ENCODE measurements at places on chromosomes 1 and 21.

DNA sequence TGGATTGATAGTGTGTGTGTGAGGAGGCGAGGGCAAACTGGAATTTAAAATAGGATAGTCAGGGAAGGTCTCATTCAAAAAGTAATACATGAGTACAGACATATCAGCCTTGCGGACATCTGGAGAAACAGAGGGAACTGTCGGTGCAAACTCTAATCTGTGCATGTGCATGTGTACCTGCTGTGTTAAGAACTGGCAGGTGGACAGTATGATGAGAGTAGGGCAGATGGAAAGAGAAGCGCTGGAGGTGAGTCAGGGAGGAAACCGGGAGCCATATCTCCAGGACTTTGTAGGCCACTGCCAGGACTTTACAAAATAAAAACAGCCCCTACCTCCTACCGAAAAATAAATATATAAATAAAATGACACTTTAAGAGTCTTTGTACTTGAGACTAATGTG lies 31.3 kb upstream of the MYBPHL start:
- DNase-seq = no peak

GRCh38 chr1:240287722-240288121 lies 196.0 kb downstream of the FMN2 start:
- no peak for DNase-seq

GRCh38 chr21:36127250-36127904 lies 7.5 kb upstream of the CBR3 start:
- no peak for DNase-seq

- DNase-seq = no peak
Measured at GRCh38 chr21:39149882-39150281, 33.4 kb downstream of the PSMG1 start.

- no peak for DNase-seq
Measured at GRCh38 chr21:44751186-44751798, 39.9 kb upstream of the TSPEAR start.

- no peak for DNase-seq
Measured at GRCh38 chr1:11729498-11730428, 6.2 kb upstream of the AGTRAP start.

DNA sequence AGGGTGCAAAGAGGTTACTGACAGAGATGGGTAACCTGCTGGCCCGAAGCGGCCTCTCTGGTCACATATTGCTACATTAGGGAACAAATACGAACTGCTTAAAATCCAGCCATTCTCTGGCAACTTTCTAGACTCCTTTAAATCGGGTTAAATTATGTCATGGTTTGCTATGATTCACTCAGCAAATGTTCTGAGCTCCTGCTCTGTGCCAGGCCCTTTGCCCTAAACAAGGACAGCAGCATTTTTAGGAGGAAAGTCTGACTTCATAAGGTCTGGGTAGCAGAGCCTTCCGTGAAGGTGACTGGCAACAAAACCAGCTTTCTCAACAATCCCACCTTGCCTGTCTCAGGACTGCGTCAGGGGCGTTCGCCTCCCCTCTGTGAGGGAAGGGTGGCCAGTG lies 15.4 kb downstream of the ZP4 start:
- no peak for DNase-seq

- no peak for DNase-seq
Measured at GRCh38 chr21:23887725-23888306, 1719.5 kb downstream of the MRPL39 start.

DNA sequence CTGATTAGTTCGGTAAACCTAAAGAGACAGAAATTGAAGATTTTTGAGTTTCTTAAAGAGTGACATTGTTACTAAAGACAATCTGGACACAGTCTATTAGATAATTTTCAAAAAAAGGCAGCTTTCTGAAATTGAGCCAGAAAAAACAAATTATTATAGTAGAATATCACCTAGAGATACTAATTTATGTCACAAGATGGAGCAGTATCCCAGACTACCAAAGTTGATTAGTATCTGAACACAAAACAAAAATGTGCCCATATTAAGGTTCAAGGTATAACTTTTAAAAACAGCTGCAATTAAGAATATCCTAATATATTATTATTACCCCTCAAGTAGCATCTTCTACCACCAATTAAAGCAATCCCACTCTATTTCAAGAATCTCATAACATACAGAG lies 40.5 kb upstream of the SYT2 start:
- no peak for DNase-seq

DNA sequence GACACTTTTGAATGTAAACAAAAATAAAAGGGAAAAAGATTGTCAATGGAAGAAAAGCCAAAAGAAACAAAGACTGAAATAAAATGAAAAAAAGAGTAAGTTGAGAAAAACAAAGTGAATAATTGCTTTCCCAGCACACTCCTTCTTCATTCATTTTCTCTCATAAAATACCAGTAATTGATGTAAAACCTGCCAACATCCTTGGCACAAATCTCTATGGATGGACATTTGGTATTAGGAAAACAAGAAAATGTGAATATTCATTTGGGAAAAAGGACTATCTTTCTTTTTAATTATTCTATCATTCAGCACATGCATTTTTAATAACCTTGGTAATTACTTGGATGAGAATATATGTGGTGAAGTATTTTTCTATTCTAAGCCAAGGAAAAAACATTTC lies 204.4 kb upstream of the TNR start:
- no peak for DNase-seq

DNA sequence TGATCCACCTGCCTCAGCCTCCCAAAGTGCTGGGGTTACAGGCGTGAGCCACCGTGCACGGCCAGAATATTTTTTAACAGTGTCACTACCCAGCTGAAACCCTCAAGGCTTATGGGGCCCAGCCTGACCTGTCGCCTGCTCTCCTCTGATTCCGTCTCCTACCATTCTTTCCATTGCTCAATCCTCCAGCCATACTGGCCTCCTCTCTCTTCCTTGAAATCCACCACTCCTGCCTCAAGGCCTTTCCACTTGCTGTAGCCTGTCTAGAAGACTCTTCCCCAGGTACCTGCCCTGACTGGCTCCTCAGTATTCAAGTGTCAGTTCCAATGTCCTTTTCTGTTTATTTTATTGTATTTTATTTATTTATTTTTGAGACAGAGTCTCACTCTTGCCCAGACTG lies 53.9 kb downstream of the YARS1 start:
- DNase-seq = no peak

DNA sequence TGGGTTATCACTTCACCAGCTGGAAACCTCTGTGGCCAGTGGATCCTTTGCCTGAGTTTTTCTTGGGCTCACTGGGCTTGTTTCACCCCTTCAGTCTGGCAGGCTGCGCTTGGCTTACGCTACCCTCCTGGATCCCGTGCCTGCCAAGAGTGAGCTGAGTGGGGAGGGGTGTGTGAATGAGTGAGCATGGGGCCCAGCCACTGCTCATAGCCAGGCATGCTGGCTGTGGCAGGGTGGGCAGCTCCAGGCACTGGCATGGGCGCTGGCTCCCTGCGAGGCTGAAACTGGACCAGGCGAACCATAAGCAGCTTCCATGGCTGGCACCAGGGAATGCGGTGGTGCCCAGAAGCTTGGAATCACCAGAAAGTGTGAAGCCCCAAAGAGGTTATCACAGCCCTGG lies 19.8 kb upstream of the GBP3 start:
- DNase-seq = no peak

- no peak for DNase-seq
Measured at GRCh38 chr1:67831850-67832513, 1.3 kb downstream of the GNG12 start.

DNA sequence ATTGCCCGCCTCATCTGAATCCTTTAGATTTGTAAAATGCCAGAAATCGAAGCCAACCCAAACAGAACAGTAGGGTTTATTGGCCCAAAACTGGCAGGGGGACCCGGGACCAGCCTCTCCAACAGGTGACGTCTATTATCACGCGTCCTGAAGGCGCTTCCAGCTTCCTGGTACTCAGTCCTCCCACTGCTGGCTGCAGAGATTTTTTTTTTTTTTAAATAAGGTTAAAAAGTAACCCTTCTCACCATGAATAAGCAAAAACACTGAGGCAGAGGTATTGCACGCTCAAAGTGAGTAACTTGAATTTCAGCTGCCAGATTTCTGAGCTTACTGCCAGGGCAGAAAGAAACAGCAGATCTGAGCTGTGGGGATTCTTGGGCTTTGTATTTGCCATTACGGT lies 54.4 kb upstream of the GCLM start:
- no peak for DNase-seq

DNA sequence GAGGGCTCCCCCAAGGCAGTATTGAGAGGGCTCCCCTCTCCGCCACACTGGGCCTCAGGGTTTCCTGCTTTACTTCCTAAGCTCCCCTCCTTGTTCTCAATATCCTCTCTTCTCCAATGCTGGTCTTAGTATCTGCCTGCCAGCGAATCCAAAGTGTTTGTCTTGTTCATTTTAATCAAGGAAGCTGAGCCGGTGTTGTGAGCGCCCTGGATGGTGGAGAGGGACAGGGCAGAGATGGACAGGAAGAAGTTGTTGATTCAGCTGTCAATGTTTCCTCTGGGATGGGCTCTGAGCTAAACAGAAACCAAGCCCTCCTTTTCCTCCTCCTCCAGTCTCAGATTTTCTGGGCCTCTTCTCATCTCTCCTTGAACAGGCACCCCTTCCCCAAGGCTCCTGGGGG lies 5.4 kb downstream of the OLFML3 start:
- no peak for DNase-seq

- DNase-seq = no peak
Measured at GRCh38 chr1:114353262-114353661, 157.7 kb downstream of the TRIM33 start.

GRCh38 chr1:195618287-195618686 lies 990.0 kb downstream of the KCNT2 start:
- no peak for DNase-seq

DNA sequence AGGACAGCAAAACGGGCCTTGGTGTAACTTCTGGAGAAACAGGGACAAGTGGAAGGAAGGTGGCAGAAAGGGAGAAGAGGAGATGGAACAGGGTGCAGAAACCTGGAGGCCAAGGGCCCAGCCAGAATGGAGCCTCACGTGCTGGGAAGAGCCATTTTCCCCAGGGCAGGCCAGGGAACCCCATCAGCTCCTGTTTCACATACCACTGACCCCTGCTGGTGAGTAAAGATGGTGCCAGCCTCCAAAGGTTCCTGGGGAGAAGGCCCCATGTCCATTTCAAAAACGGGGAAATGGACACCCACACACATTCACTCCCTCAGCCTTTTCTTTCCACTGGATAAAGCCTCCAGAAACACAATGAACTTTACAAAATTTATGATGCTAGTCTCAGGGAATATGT lies 57.6 kb upstream of the JUN start:
- DNase-seq = no peak

GRCh38 chr1:59137968-59138367 lies 158.9 kb upstream of the FGGY start:
- no peak for DNase-seq

GRCh38 chr21:44294391-44295162 lies 5.3 kb upstream of the PFKL start:
- no peak for DNase-seq

GRCh38 chr1:233368106-233368788 lies 40.7 kb downstream of the MAP3K21 start:
- DNase-seq = no peak

- DNase-seq = no peak
Measured at GRCh38 chr1:1419363-1419812, 1.7 kb downstream of the ANKRD65 start.

Data from stimulated activated CD8-positive, alpha-beta memory T cell treated with anti-CD3 and anti-CD28 coated beads, Interleukin-4, amount 100 ng/mL, for 1 hour (primary cell).